Central memory CD8-positive, alpha-beta T cell (primary cell): ENCODE measurements at places on chromosomes 16 and 17.

- DNase-seq = no peak
Observed at GRCh38 chr17:2977157-2977556, 86.2 kb downstream of the OR1D5 start.

GRCh38 chr16:50498431-50499155, 49.6 kb upstream of the NKD1 start:
- DNase-seq = no peak

- DNase-seq = no peak
Observed at GRCh38 chr16:264440-264951, 11.2 kb downstream of the RGS11 start.

DNA sequence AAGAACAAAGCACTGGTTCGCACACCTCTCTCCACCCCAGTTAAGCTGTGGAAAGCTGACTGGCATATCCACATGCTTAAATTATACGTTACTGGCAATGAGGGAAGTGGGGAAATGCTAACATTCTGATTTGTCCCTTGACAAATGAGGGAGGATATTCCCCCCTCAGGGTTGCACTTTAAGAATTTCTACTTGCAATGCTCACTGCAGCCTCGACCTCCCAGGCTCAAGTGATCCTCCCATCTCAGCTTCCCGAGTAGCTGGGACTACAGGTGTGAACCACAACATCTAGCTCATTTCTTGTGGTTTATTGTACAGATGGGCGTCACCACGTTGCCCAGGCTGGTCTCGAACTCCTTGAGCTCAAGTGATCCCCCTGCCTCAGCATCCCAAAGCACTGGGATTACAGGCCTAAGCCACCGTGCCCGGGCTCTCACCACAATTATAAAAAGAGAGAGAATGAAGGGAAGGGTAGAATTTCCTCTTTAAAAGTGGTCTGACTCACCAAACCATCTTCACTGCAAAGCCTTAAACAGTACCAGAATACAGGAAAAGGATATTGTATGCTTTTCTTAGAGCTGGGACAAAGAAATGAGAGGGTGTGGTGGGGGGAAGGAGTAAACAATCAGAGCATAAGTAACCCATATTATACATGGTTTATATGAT, 38.9 kb downstream of the KANSL1 start:
- DNase-seq = no peak

DNA sequence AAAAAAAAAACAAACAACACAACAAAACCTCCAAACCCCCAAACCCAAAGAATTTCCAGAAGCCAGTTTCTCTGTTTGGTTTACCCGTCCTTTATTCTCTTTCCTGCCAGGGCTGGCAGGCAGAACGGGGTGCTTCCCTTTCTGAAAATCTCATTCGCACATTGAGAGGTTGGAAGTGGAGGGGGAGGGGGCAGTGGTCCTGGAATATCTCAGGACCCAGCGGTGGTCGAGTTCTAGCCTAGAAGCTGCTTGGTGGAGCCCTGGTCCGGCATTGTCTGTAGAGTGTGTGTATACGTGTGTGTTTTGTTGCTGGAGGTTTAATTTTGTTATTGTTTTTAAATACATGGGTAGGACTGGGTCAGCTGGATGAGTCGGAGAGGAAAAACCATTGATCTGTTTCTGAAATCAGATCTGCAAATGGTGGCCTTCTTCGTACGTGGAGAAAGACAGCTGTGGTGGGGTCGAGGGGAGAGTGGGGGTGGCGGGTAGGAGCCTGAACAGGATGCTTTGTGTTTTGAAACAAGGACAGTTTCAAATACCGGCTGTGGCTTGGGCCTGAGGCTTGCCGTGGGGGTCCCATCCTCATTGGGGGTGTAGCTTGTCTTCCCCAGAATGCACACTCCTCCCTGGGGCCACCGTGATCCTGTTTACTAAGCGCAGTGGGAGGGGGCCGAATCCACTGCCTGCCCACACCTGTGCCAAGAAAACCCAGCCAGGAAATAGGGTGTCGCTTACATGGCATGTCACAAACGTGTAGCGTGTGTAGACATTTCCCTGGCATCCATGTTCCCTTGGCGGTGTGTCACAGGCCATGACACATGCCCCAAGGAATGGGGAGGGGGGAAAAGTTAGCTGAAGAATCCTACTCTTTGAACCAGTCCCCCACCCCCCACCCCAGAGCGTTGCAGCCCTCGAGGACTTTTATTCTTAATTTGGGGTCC, 1.6 kb downstream of the CMIP start:
- no peak for DNase-seq

DNA sequence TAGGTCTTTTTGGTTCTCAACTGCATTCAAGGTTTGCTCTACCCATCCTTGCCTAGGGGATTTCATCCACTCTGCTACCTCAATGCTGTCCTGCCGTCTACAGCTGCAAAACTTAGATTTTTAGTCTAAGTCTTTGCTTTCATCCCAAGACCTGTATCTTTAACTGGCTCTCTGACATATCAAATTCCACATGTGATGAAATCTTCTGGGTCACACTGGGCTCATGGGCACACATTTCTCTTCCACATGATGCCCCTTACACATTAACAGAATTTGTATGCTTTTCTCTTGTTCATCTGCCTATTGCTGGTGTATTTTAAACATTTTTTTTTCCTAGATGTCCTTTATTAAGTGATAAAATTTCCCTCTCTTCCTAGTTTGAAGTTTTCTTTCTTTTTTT, 39.6 kb downstream of the MAF start:
- DNase-seq = no peak

DNA sequence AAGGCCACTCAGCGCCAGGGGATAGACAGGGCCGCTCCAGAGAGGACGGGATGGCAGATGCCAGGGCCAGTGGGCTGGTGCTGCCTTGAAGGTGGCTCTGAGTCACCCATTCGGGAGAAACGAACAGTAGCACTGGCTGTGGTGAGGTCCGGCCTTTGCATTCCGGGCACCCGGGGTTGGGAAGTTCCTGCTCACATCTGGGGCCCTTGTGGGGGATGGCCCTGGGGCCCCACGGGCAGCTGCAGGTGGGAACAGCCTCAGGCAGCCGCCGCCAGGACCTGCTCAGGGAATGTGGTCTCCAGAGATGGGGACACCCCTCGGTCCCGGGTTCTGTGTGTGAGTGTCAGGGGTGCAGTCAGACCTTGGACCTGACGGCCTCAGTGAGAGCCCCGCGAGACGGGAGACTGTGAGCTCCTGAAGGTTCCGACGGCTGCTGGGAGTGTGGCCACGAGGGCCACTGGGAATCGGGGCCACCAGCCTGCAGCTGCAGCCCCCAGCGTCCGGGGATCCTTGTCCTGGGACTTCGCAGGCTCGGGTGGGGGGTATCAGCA, 1.4 kb downstream of the CBFA2T3 start:
- no peak for DNase-seq

DNA sequence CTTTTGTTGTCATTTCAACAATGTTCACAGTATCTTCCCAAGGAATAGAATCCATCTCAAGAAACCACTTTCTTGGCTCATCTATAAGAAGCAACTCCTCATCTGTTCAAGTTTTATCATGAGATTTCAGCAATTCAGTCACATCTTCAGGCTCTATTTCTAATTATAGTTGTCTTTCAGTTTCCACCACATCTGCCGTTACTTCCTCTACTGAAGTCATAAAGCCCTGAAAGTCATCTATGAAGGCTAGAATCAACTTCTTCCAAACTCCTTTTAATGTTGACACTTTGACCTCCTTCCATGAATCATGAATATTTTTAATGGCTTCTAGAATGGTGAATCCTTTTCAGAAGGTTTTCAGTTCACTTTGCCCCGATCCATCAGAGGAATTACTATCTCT, 102.1 kb downstream of the CDH13 start:
- no peak for DNase-seq

GRCh38 chr17:28474111-28474531, 677 bp downstream of the SLC13A2 start:
- DNase-seq = no peak

DNA sequence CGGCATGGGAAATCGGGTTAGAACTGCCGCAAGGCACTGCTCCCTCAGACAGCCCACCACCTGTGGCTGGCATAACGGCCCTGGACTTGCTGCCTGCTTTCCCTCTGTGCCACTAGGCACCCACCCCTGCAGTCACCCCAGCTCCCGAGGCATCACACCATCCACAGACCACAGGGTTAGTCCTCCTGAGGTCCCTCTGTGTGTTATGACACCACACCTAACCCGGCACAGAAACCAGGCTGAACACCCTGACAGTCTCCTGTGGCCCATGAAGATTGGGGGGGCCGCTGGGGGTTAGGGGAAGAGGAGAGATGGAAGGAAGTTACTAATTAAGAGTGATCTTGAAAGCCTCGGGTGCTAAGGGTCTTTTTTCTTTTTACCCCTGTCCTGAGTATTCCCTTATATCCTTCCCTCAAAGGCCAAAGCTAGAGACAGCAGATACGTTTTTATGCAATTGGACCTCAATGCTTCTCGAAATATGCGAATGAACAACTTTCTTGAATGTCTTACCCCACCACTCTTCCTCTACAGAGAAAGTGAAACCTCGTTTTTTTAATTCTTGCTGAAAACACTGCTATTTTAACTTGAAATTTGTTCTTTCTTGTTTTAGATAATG, 7.0 kb downstream of the CYTH1 start:
- peak; percentile 56 for DNase-seq

GRCh38 chr16:49365711-49366509, 7.7 kb upstream of the C16orf78 start:
- DNase-seq = no peak

GRCh38 chr17:80374732-80375585, 40.0 kb upstream of the ENDOV start:
- no peak for DNase-seq

DNA sequence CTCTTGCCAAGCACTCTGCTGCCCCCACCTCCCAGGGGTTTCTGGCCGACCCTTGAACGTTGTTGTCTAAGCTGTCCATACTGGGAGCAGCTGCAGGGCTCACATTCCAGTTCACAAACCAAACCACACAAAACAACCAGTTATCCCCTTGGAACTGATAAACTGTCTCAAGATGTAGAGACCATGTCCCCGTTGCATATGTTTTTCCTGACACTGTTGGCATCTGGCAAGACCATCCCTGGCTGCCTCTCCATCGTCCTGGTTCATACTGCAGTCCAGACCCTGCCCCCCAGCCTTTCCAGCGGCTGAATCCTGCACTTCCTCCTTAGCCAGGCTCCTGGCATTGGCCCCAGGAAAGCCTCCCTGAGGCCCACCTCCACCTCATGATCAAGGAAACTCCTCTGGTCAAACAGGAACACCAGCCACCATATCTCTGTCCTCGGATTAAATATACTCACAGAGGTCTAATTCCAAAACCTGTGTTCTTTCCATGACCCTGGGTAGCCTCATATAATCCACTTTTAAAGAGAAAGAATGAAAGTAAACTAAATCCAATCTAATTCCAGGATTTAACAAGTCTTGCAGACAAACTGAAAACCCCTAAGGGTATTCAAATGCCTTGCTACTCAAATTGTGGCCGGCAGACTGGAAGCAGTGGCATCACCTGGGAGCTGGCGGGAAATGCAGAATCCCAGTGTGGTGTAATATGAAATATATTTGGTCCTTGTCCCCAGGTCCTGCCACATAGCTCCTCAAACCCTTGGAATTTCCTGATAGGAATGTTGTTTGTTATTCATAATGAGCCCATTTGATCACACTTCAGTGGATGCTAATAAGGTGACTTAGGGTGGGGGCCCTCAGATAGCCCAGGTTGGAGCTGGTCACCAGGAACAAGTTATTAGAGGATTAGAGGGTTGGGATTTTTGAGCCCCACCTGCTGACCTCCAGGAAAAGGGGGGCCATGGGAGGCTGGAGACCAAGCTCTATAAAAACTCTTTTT, 14.2 kb downstream of the GAS7 start:
- DNase-seq = no peak

GRCh38 chr16:21283521-21284289, 5.6 kb upstream of the CRYM start:
- no peak for DNase-seq

DNA sequence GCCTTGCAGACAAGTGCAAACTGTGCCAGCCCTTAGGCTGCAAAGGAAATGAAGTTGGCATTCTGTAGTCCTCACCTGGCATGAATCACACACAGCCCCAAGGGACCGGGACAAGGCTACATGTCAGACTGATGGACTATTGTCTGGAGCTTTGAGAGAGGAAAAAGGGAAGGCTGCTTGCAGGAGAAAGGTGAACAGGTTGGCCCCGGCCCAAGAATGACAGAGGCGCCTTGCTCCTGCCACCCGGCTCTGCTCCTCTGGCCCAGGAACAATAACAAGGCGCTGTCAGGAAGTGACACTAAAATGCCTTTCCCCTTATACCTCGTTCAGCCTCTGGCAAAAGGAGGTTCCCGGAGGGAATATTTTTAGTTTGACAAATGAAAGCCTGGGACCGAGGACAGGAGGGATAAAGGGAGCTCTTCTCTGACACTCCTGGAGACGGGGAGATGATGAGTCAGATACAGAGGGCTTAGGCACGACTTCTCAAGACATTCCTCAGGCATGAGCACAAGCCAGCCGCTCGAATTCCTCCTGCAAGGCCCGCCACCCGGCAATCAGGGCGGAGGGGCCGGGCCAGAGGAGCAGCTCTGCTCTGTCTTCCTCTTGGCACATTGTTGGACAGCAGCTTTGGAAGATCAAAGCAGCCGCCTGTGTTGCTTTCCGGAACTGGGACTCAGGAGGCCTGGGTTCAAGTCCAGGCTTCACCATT, 105.8 kb downstream of the NOG start:
- no peak for DNase-seq

DNA sequence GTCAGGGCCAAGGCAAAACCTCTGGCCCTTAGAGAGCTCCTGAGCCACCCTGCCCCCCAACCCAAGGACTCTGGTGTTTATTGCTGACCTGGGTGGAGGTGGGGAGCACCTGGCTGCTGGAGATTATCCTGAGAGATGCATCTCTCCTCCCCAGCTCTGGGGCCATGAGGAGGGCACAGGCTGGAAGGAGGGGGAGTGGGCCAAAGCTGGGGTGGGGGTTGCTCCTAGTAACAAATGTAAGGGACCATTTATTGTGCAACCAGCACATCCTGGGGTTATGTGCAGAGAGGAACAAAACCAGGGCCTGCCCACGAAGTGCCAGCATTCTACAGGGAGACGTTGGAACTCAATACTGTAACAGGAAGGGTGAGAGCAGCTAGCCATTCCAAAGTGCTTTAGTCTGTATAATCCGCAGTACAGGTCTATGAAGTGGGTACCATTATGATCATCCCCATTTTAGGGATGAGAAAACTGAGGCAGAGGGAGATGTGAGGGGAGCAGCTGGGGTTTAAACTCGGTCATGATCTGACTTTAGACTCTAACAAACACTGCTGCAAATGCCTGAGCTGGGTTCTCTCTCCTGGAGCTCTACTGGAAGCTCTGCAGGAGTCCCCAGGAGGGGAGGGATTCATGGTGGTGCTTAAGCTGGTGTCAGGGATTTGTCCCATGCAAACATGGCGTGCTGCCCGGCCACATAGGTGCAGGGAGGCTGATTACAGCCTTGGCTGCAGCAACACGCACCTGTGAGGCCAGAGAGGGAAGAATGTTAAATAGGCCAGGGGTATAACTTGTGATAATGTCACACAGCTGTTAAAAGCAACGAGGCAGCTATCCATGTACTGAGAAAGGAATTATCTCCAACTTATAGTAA, 1.4 kb upstream of the RHBDF2 start:
- DNase-seq = no peak

GRCh38 chr17:40720899-40721298, 17.3 kb upstream of the KRT24 start:
- DNase-seq = no peak
